ENCODE measurements at places on chromosomes 5 and 9.

DNA sequence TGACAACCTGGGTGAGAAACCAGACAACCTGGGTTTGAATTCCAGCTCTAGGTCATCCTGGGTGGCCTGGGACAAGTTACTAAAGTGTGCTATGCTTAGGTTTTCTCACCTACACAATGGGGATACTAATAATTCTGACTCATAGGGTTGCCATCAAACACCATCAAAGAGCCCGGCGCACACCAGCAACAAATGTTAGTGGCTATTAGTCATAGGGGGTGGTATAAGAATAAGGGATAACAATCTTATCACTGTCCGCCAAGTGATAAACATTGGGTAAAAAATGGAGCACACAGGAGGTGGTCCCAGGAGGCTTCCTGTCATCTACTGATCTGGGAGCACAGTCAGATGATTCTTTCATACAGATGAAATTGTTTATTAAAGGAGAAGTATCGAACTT is 61.4 kb upstream of the AFAP1L1 start:
- no peak for DNase-seq

- DNase-seq = no peak
Observed at GRCh38 chr5:160423099-160423498, 1.4 kb downstream of the PTTG1 start.

DNA sequence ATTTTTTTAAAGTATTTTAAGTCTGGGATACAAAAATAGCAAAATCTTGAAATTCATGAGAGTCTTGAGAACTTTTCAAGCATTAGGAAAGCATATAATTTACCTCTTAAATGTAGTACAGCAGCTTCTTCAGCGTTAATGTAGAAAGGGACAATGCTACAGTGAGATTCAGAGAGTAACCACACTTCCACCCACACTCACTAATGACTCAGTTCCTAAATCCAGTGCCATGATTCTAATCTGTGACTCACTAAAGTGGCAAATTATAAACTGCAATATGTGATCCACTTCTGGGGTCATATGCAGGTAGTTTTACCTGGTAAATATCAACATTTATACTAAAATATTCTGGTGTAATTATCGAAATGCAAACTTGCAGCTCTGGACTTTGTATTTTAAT is 434.5 kb upstream of the TUSC1 start:
- no peak for DNase-seq

GRCh38 chr9:6415266-6415665 is 2.3 kb downstream of the UHRF2 start:
- no peak for DNase-seq

- DNase-seq = no peak
Observed at GRCh38 chr9:35452481-35452880, 37.4 kb upstream of the RUSC2 start.

DNA sequence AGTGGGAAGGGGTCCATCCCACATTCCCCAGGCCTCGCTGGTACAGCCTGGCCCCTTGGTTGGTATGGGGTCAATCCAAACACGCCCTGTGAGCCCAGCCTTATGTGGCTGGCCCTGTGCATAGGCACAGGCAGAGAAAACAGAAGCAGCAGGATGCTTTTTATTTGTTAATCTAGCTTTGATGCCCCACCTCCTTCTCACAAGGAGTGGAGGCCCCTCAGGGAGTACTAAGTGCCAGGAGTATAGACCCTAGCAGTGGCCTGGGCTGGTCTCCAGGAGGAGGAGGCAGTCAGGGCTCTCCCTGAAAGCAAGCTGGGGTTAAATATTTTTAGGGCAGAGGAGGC is 14.6 kb upstream of the TCF7 start:
- no peak for DNase-seq
